ENCODE measurements at places on chromosomes 1 and 21.

DNA sequence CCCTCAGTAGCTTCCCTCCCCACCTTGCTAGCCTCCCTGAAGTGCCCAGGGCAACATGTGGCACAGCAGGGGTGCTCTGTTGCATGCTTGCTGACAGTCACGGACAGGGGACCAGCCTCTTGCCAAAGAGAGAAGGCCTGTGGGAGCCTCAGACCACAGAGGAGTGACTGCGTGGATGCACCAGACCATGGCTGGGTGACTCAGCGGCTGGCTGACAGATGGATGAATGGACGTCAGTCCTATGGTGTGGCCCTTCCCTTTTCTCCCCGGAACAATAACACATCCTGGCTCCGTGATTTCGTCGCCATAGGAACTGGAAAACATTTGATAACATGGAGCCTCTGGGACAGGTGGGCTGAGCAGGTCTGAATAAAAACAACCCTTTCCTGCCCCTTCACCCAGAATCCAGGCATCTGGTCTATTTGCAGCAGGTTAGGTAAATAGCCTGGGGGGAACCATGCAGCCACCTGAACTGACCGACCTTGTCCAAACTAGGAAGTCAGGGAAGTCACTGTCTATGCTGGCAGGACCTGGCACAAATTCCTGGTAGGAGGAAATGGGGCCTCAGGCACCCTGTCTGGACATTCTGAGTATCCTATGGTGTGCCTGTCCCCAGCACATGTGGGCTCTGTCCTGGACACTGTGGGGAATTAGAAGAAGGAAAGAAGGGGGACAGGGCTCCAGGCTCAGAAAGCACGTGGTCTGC lies 53.3 kb downstream of the NENF start:
- DNase-seq: no peak

DNA sequence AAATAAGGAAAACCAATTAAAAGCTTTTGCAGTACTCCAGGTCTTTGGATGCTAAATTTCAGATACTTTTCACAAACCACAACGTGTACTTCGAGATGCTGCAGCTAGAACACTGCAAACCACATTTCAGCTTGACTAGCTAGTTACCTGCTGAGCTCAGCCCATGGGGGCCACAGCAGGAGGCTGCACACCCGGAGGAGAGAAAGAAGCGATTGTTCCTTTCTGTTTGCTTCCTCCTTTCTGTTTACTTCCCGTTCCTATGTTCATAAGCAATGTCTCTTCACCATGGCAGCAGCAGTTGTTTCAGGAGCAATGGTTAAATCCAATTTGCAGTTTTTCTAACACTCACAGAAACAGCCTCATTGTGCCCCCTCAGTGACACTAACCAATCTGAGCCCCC lies 225.6 kb upstream of the FGGY start:
- DNase-seq: peak; percentile 7

- DNase-seq: no peak
Observed at GRCh38 chr21:33546086-33546485, 3.2 kb downstream of the SON start.

DNA sequence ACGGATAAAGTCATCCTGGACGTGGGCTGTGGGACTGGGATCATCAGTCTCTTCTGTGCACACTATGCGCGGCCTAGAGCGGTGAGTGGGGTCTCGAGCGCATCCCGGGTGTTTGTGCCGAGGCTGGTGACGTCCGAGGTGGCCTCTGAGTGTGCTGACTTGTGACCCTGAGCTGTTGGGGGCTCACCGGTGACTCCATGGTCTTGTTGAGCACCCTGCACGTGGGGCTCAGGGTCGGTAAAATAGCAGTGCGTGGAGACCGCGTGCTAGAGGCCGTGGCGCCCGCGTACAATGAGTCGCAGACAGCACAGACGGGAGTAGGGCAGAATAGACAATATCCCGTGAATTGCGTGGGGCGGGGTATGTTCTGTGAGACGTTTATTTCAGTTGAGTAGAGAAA lies 13.1 kb downstream of the PRMT2 start:
- no peak for DNase-seq

- DNase-seq: no peak
Observed at GRCh38 chr1:236785477-236785876, 9.6 kb upstream of the MTR start.

DNA sequence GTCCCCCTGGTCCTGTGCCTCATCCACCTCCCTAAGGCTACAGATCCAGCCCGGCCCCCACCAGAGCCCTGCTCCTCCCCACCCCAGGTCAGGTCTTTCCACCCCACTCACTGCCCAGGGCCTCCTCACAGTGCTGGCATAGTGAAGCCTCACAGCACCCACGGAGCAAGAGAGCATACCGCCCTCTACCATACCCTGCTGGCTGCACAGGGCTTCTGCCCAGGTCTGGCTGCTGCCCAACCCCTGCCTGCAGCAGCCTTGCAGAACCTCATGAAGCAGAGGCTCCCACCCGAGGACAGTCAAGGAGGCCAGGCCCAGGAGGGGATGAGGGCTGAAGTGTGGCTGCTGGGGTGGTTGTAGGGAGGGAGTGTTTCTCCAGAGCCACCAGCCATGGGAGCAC lies 19.7 kb upstream of the ARF1 start:
- DNase-seq: no peak

DNA sequence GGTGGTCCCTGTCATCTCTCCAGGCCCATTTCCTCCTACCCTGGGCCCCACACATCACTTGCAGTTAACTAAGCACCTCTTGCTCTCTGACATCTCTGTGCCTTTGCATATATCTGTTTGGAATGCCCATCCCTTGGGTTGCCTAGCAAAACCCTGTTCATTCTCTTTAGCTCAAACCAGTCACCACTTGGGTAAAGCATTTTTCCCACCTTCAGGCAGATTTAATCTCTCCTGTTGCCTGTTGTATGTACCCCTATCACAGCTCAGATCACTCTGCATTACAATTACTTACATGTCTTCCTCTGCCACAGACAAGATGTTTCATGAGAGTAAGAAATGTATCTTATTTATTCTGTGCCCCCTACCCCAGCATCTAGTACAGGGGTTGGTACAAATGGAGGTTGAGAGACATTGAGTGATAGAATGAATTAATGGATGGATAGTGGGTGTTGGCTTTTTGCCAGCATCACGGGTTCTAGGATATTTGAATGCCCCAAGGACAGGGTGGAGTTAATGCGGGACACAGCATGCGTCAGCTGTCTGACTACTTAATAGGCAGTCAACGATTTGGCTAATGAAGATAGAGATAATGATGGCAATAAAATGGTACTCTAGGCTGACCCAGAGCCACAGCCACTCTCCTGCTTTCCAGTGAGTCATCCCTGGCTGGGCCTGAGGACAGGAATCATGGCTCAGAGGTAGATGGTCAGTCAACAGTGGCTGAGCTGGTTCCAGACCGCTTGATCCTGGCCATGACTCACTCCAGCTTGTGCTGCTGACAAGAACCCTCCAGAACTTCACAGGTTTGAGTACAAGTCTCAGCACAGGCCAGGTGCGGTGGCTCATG lies 6.5 kb downstream of the NR0B2 start:
- DNase-seq: no peak

- DNase-seq: no peak
Observed at GRCh38 chr1:231981675-231982074, 355.1 kb downstream of the DISC1 start.

- no peak for DNase-seq
Observed at GRCh38 chr1:174963529-174964125, 36.1 kb upstream of the CACYBP start.

DNA sequence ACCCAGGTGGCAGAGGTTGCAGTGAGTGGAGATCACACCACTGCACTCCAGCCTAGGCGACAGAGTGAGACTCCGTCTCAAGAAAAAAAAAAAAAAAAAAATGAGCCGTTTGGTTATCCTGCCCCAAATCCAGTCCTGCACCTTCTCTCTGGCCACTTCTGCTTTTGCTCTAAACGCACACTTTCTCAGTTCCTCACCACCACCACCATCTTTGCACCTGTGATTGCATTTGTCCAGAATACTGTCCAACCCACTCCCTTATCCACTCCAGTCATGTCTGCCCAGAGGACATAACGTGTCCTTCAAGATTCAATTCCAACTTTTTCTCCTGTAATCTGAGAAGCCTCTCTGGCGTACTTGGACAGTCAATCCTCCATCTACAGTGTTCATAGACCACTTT lies 2.2 kb upstream of the NEK2 start:
- DNase-seq: no peak

GRCh38 chr1:175075572-175076568 lies 8.2 kb downstream of the TNN start:
- DNase-seq: no peak

All from stimulated activated naive CD4-positive, alpha-beta T cell (primary cell).